NCI-H1092 treated with DMSO at 0.1 percent for 48 hours (cell line): ENCODE measurements at places on chromosomes 3 and 15.

GRCh38 chr3:128462931-128463330, 3.8 kb downstream of the DNAJB8 start:
- DNase-seq: no peak

- DNase-seq: no peak
These were observed 57.4 kb upstream of the ST3GAL6 start for GRCh38 chr3:98705694-98706093.

DNA sequence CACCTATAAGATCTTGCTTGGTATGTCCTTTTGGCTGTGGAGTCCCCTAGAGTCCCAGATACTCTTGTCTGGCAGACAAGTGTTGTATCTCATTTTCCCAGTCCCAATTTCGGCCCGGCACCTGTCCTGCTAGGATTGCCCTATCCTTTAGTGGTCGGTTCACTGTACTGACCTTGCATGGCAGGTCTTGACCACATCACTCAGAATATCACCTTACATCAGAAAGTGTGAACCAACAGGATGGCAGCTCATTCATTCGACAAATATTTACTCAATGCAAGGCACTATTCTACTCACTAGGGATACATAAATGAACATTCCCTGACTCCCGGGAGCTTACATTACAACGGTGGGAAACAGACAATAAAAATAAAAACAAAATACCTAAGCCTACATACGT, 5.7 kb upstream of the CCDC80 start:
- DNase-seq: no peak

- no peak for DNase-seq
These were observed 72.5 kb downstream of the IGF1R start for GRCh38 chr15:98720577-98721565.

- no peak for DNase-seq
These were observed 268.9 kb upstream of the KCNMB2 start for GRCh38 chr3:178267158-178267844.

DNA sequence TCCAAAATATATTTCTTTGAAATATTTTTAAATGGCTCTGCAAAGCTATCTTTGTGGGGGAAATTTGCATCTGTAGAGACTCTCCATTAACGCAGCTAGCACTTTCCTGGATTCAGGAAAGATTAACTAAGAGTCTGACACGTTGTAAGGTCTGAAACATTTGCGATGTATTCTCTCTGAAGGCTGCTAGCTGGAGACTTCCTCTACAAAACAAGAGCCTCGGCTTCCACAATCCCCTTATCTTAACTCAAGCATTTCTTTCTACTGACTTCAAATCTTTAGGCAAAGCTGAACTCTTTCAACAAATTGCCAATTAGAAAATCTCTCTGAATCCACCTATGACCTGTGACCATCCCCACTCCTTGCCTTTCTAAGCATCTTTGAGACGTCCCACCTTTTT, 250.5 kb downstream of the KLF13 start:
- no peak for DNase-seq

DNA sequence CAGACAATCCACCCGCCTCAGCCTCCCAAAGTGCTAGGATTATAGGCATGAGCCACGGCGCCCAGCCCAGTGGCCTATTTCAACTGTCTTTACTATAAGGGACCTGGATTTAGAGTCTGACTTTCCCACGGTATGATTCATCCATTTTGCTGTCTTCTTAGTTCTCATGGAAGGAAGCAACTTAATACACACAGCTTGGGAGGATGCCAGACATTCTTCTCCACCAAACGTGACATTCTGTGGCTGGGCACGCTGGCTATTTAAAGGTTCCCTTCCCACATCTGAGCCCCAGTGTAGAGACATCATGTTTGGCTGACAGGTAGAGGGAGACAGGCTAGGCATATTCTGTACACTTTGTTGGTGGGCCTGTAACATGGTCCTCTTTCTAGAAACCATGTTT, 26.2 kb downstream of the FAM43A start:
- no peak for DNase-seq

- DNase-seq: no peak
These were observed 12.9 kb upstream of the ULK3 start for GRCh38 chr15:74855857-74856256.

- no peak for DNase-seq
These were observed 43.8 kb upstream of the ARHGEF3 start for GRCh38 chr3:56845505-56845904.
